ENCODE measurements at places on chromosomes 3 and 15.

DNA sequence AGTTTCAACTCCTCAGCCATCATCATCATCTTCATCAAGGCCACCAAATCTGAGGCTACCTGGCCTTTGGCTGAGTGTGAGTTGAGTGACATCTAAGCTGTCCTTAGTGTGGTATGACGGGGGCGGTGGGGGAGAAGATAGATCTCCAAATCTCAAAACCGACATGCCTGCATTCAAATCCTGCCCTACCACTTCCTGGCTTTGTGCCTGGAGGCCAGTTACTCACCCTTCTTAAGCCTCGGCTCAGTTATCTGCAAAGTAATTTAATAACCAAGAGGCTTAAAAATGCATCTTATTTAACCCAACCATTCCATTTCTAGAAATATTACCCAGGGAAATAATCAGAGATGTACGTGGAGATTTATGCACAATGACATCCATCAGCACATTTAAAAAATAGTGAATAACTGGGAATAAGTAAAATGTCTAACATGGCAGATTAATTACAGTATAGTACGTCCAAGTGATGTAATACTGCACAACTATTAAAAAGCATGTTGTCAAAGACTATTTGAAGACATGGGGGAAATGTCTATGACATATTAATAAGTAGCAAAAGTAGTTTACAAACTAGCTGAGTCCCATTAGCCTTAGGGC, 167.4 kb downstream of the NTRK3 start:
- no peak for DNase-seq

GRCh38 chr3:141093971-141094684, 43.0 kb downstream of the SPSB4 start:
- peak; percentile 52 for DNase-seq

DNA sequence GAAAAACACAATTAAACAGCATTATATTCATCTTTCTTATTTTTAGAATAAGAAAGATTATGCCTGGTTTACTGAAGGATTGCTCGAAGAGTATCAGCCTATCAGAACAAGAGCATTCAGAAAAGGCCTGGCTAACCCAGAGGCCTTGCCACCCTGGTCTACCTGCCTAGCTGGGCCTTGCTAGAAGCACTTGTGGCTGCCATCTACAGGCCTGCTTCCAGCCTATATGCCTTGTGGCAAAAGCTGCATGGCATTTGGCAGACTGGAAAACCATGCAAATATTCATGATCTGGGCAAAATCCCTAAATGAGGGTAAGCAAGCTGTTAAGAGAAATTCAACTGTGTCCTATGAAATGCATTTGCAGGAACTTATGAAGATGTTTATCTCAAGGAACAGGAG, 9.3 kb upstream of the ATP13A4 start:
- DNase-seq = peak; percentile 9

DNA sequence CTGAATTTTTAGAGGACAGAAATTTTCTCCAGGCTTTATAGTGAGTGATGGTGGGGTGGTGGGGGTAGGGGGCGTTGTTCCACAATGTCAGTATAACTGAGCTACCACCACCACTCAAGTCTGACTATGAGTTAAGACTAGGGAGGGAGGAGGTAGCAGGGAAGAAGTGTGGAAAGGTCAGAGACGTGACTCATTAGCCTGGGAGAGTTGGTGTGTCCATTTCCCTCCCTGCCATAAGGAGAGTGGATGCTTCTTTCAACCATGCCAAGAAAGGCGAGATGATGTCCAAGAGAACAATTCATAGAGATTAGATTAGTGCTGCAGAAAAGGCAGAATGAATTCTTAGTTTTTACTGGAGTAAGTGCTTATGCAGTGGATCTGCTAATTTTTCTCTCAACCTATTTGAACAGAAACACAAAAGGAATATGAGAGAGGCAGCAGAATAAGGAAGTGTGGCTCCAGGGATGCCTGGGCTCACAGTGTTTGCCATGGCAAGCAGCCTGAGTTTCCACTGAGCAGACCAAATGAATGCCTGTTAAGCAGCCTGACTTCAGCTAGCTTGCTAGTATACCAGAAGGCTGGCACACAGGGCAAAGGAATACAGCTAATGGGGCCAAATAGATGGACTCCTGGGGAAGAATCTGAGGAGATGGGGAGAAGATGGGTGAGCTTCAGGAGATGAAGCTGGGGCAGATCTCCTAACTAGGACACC, 708.9 kb downstream of the NTRK3 start:
- DNase-seq = no peak

- DNase-seq = peak; percentile 57
Measured at GRCh38 chr3:72738752-72739530, 109.3 kb downstream of the SHQ1 start.

GRCh38 chr3:16477521-16477920, 36.0 kb downstream of the RFTN1 start:
- DNase-seq = no peak

DNA sequence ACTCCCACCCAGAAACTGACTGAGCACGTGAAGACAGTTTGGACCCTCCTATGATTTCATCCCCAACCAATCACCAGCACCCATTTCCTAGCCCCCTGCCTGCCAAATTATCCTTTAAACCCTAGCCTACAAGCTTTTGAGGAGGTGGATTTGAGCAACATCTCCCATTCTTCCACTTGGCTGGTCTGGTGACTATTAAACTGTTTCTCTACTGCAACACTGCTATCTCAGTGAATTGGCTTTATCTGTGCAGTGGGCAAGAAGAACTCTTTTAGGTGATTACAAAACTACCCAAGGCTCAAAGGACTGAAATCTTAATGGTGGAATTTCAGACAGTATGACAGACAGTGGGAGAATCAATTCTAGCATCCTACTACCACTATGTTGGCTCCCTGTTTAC, 57.6 kb downstream of the FOXB1 start:
- DNase-seq = no peak

DNA sequence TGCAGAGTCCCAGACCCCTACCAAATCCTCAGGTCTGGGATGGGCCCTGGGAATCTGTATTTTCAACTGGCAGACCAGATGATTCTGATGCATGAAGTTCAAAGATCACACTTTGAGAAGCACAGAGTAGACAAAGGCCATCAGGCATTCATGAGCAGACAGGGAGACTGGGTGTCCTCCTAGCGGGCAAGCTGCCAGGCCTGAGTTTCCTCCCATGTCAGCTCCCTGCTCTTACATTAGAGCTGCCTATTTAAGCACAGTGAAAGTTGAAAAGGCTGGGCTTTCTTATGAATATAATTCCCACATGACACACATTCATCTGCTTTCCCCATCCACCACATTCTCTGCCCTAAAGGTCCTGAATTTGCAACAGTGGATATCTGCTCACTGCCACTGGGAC, 14.0 kb downstream of the CAPN3 start:
- no peak for DNase-seq

GRCh38 chr15:60546744-60547143, 67.8 kb upstream of the ICE2 start:
- DNase-seq = no peak

- DNase-seq = peak; percentile 16
Measured at GRCh38 chr15:98174286-98174685, 213.8 kb downstream of the ARRDC4 start.

DNA sequence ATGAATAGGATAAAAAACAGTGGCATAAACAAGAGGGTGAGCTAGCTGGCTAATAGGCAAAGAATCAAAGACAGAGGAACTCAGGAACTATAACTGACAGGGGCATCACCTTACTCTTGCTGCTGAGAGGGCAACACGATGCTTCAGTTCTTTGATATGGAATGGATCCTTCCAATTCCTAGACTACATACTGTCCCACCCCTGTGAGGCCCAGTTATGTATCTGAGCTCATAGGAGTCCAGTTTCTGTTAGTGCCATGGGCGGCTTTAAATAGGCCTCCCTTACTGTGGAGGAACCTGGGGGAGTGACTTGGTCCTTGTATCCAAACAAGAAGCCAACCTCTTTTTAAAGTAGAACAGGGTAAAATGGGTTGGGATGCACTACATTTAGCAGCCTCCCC, 37.3 kb downstream of the CD47 start:
- DNase-seq = no peak

DNA sequence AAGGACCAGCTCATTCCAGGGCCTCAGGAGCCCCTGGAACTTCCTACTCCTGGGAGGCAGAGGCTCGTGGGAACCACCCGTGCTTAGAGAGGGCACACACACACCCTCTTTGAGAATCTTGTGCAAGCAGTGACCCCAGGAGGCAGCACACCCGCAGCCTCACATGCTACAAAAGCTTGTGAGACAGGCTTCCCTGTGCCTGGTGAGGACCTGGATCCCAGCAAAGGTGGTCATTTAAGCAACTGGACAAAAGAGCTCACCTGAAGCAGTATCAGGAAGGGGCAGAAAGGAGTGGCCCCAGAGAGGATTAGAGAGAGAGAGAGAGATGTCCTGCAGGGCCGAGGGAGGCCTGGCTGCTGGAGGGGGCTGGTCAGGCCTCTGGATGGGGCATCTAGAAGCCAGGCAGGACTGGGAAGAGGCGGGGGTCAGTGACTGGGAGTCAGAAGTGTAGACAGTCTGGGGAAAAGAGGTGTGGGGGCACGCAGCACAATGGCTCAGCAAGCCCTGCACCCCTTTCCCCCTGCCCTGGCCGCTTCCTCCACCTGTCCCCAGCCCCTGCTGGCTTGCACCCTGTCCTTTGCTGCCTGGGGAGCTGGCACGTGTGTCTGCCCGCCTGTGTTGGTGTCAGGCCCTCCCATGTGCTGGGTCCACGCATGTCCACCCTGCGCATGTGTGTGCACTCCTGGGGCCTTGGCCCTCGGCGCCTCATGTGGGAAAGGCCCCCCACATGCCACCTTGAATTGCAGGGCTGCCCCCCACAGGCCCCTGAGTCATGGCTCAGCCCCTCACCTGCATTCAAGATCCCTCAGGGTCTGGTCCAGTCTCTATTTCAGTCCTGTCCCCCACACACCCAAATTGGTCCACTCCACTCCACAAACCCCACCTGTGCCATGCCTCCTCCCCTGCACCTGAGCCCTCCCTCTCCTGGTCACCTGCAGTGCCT, 36.9 kb downstream of the TSPAN3 start:
- DNase-seq = no peak

DNA sequence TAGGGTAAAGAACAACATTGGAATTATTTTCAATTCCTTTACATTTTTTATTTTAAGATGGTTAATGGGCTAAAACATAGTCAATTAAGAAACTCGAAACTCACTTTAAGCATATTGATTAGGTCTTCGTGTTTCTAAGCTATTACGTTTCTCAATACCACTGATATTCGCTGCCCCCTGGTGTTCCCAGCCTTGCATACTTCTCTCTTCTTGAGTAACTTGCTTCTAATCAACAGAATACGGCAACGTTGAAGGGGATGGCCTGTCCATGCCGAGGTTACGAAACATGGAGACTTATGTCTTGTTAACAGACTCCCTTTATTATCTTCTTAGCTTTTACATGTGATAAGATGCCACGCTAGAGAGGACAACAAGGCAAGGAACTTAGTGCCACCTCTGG, 43.6 kb downstream of the ROBO1 start:
- no peak for DNase-seq

DNA sequence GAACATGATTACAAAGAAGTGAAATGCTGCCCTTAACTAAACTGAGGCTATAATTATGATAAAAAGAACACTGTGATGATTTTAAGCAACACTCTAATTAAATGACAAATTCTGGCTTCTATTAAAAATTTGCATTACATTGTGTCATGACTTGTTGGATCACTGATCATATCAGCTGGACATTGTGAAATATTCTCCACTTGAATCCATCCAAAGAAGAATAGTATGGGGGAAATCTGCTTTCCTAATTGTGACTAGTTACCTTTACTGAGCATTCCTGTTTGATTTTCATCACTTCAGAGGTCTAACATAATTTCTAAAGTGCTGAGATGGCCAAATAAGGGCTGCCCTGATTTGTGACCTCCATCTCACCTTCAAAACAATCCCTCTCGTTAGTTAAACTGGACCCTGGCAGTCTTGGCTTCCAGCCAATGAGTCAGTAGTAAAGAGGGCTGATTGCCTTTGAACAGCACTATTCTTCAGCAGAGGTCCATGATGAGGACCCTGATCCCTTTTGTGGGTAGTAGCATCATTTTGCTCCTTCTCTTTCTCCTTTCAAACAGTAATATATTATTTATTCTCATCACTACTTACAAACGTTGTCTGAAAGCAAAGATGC, 53.5 kb upstream of the LEKR1 start:
- DNase-seq = no peak

DNA sequence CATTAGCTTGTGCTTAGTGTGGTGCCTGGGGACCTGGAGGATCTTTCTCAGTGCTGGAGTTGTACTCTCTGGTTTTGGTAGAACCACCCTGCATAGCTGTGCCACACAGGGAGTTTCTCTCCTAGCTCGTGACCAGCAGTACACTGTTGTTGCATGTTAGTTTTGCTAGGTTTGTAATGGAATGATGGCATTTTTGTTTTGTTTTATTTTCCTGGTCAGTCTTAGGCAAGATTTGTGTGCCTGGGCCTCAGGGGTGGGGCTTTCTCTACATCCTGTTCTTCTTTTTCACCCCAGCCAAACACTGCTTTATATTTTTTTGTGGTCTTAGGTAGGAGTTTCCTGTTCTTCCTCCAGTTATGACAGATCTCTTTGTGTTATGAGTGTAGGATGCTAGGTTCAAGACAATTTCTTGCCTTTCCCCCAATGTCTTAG, 534.5 kb upstream of the KCNMB2 start:
- DNase-seq = no peak

DNA sequence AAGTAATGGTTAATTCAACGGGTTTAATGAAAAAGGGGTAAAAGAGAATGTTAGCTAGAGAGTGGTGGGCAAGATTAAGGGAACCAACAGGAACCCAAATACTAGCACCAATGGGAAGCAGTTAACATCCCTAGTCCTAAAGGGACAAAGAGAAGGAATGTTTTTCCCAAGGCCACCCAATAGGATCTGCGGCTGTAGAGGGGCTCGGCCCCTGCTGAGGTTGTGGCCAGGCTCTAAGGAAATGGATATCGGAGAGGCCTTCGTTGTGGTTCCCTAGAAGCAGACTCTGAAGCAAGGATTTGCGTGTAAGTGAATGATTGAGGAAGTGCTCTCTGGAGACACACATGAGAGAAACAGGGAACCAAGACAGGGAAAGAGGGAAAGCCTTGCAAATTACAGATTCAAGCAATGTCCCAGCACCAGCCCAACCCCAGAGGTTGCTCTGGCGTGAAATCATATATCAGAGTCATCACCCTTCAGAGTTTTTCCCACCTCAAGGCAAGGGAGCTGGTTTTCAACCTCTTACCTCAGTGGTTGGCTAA, 83.6 kb upstream of the TNIK start:
- DNase-seq = no peak

DNA sequence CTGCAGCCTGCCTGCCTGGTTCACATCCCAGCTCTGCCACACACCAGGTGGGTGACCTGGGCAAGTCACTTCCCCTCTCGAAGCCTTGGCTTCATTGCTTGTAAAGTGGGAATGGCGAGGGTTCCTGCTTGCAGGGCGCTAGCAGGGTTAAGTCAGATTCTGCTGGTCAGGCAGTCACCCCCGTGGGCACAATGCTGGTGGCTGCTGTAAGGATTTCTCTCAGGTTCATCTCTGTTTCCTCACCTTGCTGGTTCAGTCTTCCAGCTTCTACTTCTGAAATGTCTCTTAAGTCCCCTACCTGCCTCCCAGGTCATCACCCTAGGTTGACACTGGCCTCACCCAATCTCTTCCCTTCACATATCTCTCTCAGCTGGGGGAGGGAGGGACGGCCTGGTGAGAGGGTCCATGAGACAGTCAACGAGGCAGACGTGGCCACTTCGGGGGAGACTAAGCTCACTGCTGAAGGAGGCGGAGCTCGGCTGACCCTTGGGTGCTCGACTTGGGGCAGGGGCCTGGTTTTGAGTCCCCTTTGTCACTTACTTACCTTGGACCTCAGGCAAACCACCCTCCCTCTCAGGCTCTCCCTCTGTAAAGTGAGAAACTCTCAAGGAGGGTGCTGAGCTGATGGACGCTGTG, 11.5 kb downstream of the CTSH start:
- no peak for DNase-seq
